NCI-H460 (cell line): ENCODE measurements at places on chromosomes 16 and 17. TPM values are rescaled to one million over a fixed set of nuclear protein-coding genes. Genes with fewer than 3 reads are reported as not detected.

The VMO1 gene
- total RNA-seq = not detected in 2 replicates

The MYH13 gene
- total RNA-seq = not detected in 2 replicates

The CSH2 gene
- not detected in 2 replicates for total RNA-seq

The AHSP gene
- not detected in 2 replicates for total RNA-seq

The DHRS7C gene
- not detected in 2 replicates for total RNA-seq

The SLC5A2 gene
- total RNA-seq = not detected in 2 replicates

The RBBP6 gene
- total RNA-seq = 40.3 and 53.9 TPM in 2 replicates

The EPN3 gene
- total RNA-seq = 0.02 TPM in 1 of 2 replicates, not detected in the other
